ENCODE measurements at places on chromosomes 5 and 9.

- DNase-seq = no peak
Observed at GRCh38 chr5:69416180-69416579, 1.3 kb downstream of the MARVELD2 start.

- no peak for DNase-seq
Observed at GRCh38 chr5:39639618-39640089, 214.9 kb upstream of the DAB2 start.

DNA sequence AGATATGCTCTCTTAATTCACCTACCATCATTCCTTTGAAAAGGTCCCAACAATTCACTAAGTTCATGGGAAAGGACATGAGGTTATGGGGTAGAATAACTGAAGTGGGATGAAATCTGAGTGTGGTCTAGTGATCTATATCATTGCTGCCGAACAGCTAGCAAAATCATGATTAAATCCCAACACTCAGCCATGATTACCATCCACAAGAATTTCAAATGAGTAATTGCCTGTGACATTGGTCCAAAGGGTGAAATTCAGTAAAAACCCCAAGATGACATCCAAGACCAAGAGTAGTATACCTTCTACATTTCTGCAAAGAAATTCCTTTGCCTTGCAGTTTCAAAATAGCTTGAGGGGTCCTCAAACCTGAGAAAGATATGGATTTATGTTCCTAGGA lies 225.6 kb downstream of the SPOCK1 start:
- no peak for DNase-seq

- DNase-seq = no peak
Observed at GRCh38 chr9:17160327-17160726, 25.5 kb downstream of the CNTLN start.

DNA sequence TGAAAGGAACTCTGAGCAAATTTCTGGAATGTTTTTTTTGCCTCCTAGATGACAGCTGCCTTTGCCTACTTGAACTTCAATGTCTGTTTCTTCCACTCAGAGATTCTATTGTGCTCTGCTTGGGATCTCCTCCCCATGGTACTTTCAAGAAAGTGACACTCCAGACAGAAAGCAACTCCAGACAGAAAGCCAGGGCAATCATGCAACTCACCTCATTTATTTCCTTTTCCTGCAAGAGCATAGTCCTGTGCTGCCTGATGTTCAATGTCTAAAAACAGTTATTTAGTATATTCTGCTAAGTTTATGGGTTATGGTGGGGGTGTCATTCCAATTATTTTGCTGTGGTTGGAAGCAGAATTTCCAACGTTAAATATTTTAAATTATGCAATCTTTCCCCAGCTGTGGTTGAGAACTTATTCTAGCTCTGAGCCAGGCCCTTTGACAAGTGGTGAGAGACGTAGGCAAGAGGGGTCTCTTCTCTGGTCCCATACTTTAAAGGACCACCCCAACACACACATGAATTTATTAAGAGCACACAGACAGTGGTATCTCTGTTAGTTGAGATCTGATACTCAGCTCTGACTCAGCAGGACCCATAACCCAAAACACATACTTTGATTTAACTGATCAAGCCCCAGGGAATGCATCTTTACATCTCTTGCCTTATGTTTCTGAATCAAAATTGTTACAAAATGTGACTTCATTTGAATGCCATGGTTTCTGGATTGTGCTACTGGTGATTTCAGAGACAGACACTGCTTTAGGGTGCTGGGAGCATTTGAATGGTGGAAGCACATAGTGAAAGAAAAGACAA lies 39.5 kb upstream of the MAMDC2 start:
- no peak for DNase-seq

GRCh38 chr5:169838688-169839087 lies 141.6 kb downstream of the INSYN2B start:
- DNase-seq = no peak

DNA sequence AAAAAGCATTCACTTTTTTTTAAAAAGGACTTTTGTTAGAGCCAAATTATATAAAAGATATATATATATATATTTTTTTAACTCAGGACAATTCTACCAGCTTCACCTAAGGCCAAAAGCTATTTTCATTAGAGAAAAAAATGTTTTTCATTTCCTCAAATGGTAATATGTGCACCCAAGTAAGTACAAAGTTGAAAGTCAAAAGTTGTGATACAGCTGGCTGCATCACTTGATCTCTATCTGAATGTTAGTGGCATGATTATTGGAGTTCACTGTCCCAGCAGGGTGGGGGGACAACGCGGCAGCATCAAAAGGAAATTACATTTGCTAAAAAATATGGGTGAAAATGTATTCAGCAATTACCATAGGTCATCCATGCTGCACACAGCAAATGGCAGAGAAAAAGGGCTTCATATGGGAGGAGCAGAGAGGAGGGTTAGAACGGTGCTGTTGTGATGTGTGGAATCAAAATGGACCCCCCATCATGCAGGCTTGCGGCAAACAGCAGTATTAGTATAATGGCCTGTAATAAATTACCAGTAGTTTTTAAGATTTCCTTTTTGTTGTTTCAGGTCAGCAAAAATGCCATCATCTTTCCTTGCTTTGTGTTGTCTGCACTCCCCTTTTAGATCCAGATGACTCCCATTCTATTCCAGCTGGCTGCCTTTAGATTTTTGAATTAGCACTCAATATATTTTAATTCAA lies 253.7 kb downstream of the MAT2B start:
- no peak for DNase-seq

DNA sequence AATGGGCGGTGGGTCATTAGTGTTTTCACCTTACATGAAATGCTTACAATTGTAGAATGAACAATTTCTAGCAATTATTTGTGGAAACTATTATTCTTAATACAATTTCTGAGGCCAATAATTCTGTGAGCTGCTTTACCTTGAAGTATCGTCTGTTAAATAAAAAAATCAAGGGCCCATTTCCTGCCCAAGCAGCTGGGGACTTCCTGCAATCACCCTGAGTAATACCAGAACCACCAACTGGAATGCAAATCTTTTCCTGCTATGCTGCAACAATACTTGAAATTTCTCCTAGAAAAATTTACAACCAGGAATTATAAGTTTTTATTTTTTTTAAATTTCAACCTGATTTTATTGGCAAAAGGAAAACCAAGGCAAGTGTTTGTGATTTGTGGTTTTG lies 52.6 kb downstream of the ADAMTS16 start:
- DNase-seq = no peak

GRCh38 chr5:60677850-60678664 lies 21.9 kb downstream of the DEPDC1B start:
- no peak for DNase-seq

DNA sequence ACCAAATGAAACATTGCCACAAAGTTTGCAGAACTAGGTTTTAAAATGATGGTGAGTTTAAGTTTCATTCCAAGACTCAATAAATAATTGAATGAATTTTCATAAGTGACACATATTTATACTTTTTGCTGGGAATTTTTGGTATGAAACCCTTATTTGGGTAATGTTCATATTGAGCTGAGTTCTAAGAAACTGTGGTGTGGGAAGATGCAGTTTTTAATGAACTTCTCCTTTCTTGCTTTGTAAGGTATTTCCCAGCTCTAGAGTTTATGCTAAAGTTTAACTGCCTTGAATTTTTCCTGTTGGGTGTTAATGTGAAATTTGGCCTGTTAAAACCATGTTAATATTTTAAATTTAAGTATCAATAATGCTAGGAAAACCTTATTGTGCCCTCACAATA lies 15.1 kb downstream of the RABGAP1 start:
- DNase-seq = no peak

- DNase-seq = no peak
Observed at GRCh38 chr9:126932871-126933321, 18.3 kb downstream of the RALGPS1 start.

DNA sequence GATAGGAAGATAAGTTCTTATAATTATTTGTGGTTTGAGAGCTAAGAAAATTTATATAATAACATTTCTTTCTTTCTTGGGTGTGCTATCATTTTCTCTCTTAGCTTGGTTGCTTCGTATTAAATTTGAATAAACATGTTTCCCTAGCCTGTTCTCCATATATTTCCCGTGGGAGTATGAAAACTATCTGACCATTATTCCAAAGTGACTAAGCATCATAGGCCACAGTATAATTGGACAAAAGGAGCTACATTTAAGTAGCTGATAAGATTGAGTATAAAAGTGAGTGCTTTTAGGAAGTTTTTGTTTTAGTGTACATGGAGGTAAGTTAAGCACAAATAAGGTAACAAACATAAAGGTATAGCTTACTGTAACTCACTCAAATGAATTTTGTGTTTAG lies 8.4 kb upstream of the OSMR start:
- DNase-seq = no peak

All from activated naive CD4-positive, alpha-beta T cell treated with anti-CD3 and anti-CD28 coated beads, Interleukin-2, amount 50 U/mL, for 72 hours (primary cell).